Dermis microvascular lymphatic vessel endothelial cell (primary cell): ENCODE measurements at places on chromosomes 5 and 9. TPM values are rescaled to one million over a fixed set of nuclear protein-coding genes. Genes with fewer than 3 reads are reported as not detected.

Gene GLRA1
- not detected in 2 replicates for total RNA-seq

Gene FOXD4L6
- total RNA-seq, result under 0.01 TPM in 1 of 2 replicates, not detected in the other

Gene PFN3
- not detected in 2 replicates for total RNA-seq

Gene SPEF2
- total RNA-seq, result 0.13 and 0.76 TPM in 2 replicates

Gene MARCHF3
- 99.6 and 123 TPM in 2 replicates for total RNA-seq

Gene BARHL1
- total RNA-seq, result not detected in 2 replicates

Gene F12
- 0.51 and 0.89 TPM in 2 replicates for total RNA-seq

Gene NSG2
- total RNA-seq, result not detected in 2 replicates

Gene SFXN1
- 67.4 and 71.8 TPM in 2 replicates for total RNA-seq

Gene SPINK5
- 0.13 TPM in 1 of 2 replicates, not detected in the other for total RNA-seq

Gene NUTM2F
- not detected in 2 replicates for total RNA-seq

Gene NTNG2
- under 0.01 and 0.77 TPM in 2 replicates for total RNA-seq

Gene RPP25L
- 16.9 and 17.7 TPM in 2 replicates for total RNA-seq
